Activated CD8-positive, alpha-beta memory T cell treated with anti-CD3 and anti-CD28 coated beads, Interleukin-2, amount 50 U/mL, for 48 hours (primary cell): ENCODE measurements at places on chromosomes 5 and 9.

GRCh38 chr9:112753725-112754124 lies 3.2 kb downstream of the SNX30 start:
- DNase-seq = no peak

DNA sequence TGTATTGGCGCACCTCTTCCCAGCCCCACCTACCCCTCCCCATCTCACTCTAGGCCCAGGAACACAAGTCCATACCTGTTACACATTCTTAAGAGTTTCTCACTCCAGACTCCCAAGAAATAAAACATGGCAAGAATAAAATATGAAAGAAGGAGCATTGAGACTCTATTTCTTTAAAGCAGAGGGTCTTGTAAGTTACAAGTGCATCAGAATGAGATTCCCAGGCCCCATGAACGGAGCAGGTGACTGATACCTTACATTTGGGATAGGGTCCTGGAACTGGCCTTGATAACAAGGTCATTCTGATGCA lies 5.7 kb downstream of the EGR1 start:
- DNase-seq = no peak

- DNase-seq = no peak
Observed at GRCh38 chr9:69029535-69029934, 6.0 kb upstream of the FXN start.

- no peak for DNase-seq
Observed at GRCh38 chr9:138121438-138122050, 244.0 kb downstream of the CACNA1B start.

DNA sequence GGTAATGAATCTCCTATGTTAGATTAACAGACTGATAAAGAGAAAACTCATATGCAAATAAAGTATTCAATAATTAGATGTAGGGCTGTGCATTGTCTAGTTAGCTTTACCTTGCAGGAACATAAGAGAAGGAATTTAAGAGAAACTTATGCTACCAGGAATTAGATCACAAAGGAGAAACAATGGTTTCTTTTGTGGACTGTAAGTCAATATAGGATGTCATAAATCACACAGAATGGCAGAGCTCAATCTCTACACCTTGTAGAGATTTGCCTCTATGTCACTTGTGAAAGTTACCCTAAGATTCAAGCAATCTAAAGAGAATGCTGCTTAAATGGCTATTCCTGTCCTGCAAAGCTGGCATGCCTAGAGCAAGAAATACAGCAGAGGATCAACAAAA lies 26.0 kb downstream of the SLCO4C1 start:
- no peak for DNase-seq

- no peak for DNase-seq
Observed at GRCh38 chr5:87746341-87746740, 333.6 kb upstream of the CCNH start.

DNA sequence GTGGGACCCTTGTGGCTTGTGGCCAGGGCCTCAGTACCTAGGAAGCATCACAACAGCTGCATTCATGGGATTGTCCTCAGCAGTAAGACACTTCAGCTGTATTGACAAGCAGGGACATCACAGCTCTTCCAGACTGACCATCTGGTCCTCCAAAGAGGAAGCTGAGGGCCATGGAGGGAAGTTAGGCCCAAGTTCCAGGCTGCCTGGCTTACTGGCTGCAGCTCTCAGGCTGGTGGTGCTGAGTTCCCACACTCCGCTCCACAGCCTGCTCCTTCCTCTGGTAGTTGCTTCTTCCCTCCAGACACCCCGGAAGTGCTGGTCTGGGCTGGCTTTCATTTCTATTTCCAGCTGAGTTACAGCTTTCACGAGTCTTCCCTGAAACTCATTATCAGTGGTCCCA lies 5.7 kb upstream of the STING1 start:
- DNase-seq = no peak
